Upper lobe of right lung (tissue), 1 donor: ENCODE measurements at places on chromosomes 5 and 9. TPM values are rescaled to one million over a fixed set of nuclear protein-coding genes. Genes with fewer than 3 reads are reported as not detected.

DNA sequence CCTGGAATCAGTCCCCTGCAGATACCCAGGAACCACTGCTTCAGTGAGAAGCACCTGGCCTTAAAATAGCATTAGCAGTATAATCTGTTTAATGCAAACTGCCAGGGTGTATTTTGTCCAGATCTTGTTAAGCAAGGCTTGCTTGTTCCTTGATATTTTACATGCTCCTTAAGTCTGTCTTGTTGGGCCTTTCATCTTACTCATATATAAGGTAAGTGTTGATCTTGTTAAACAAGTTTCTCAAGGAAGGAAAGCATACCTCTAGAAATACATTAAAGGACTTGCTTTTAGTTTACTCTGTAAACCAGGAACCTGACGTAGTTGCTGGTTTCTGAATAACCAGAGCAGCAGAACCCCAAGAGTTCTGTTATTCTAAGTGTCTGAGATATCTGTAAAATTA lies 13.7 kb downstream of the HSPA4 start:
- no peak for DNase-seq

GRCh38 chr9:88372103-88372654 lies 16.1 kb upstream of the SPIN1 start:
- DNase-seq, result no peak

DNA sequence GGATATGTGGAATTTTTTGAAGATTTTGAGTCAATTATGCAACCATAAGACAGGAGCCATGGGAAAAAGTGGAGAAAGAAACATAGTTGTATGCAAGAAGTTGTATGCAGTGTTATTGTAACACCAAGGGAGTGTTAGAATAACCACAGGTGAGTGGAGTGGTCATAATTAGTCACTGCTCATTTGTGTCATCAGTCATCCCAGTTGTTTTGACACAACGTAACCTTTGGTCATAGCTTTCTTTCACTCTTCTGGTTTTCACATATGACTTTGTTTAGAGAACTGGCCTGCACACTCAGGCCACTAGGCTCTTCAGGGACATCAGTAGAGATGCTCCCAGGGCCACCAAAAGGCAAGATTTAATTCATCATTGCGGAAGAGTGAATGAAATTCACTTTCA lies 158.7 kb upstream of the HMHB1 start:
- DNase-seq, result no peak

DNA sequence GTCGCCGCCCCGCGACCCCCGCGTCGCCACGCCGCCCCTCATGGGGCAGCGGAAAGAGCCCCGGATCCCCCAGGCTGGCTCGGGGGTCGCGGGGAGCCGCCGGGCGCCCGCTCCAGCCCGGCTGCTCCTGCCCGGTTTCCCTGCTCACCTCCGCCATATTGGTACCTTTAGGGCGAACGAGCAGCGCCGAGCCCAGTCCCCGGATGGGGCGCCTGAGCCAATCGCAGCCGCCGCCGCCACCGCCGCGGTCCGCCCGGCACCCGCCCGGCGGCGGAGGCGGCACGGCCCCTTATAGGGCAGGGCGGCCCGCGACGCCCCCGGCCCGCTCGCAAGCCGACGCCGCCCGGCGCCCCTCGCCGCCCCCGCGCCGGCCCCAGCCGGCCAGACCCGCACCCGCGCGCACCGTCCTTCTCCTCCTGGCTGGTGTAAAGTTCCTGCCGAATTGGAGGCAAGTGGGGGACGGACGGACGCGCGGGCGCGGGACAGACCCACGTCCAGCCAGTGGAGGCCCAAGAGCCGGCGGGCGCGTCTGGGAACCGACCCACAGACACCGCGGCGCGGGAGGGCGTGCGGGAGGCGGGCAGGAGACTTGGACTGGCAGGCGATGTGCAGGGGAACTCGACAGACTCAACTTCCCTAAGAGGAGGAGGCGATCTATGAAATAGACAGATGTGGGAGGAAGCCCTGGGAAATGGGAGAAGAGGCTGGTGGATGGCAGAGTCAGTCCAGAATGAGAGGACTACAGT lies at the start of gene MIER3:
Gene MIER3, minus strand, starts transcription at position 178 of the 746 bp plus-strand sequence. Its CDS starts 21 bp downstream, at position 157.
- DNase-seq, result peak; percentile 92

DNA sequence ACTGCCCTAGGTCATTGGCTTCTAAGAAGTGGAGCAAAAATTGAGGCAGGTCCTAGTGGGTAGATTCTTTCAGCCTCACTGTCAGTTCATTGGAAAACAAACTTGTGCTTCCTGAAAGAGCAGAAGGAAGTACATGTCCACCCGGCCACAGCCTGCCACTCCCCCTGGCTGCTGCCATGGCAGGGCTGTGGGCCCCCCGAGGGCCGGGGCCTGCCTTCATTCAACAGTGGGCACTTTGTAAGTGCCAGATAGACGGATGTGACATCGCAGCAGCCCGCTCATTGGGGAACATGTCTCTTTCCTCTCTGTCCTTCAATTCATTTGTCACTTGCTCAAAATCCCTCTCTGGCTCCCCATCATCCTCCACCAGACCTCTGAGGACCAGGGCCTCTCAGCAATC lies 20.6 kb upstream of the NEURL1B start:
- no peak for DNase-seq

DNA sequence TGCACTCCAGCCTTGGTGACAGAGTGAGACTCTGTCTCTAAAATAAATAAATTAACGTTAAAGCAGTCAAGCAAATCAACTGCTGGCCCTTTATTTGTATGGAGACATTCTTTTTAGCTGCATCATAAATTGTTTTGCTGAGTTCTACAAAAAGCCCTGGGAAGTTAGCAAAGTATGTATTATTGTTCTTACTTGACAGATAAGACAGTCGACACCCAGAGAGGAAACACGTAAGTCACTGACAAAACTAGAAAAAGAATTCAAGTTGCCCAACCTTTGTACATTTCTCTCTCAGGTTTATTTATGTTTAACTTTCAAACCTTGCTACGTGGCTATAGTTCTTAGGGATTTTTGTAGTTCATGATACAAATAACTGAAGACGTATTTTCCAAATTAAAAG lies 40.4 kb upstream of the MACIR start:
- no peak for DNase-seq

GRCh38 chr5:24161559-24161958 lies 483.2 kb downstream of the CDH10 start:
- no peak for DNase-seq

DNA sequence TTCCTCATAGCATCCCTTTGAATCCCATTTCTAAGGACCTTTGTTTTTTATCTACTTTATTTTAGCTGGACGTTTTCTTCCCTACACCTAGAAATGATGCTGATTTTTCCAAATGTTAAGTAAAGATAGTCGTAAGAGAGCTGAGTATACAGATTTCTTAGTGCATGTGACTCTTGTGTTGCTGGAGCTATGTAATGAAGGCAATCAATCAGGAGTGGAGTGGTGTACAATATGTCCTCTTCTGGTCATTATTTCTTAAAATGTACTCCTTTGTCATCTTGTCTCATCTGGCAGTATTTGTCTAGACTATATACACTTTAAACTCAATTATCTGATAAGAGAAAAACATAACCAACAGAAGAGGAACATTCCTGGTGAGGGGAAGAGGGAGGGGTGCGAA lies 13.5 kb downstream of the GAPT start:
- DNase-seq, result no peak

DNA sequence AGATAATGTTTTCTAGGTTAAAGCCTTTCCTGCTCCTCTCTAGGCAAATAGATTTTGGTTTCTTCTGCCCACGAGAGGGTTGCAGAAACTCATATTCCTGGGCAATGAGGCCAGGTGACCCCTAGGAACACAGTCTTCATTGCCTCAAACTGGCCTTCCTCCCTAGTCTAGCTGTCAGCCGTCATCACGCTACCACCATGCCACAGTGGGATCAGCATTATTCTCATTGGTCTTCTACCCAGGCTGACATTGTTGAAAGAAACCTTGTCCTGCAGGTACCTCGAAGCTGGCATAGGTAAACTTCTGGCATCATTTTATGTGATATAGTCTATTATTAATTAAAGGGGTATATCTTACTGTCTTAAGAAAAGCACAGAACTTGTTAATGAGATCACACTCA lies 51.1 kb downstream of the ELL2 start:
- DNase-seq, result no peak

DNA sequence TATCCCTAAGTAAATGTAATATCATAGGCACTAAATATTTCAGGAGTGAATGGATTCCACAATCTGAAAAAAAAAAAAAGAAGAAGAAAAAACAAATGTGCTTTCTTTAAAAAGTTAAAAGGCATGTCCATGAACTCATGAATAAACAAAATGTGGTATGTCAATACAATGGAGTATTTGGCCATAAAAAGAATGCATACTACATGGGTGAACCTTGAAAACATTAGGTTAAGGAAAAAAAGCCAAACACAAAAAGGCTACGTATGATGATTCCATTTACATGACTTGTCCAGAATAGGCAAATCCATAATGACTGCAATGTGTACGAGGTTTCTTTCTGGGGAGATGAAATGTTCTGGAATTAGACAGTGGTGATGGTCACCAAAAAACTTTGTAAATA lies 45.3 kb downstream of the FNIP1 start:
- no peak for DNase-seq

DNA sequence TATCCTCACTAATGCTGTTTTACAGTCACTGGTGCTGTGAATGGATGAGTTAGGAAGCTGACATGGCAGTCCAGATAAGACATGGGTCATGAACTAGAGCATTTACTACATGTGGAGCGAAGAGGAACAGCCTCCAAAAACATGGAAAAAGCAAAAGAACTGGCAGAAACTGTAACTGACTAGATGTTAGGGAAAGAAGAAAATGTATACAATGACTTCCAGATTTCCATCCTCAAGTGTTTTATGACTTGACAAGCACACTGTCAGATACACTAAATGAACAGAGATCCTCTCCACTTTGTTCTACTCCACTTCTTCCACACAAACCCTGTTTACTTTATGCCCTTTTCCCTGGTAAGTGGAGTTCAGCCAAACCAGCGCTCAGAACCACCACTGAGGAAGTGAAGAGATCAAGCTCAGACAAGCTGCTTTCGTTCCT lies 11.5 kb downstream of the HMGCS1 start:
- DNase-seq, result no peak

DNA sequence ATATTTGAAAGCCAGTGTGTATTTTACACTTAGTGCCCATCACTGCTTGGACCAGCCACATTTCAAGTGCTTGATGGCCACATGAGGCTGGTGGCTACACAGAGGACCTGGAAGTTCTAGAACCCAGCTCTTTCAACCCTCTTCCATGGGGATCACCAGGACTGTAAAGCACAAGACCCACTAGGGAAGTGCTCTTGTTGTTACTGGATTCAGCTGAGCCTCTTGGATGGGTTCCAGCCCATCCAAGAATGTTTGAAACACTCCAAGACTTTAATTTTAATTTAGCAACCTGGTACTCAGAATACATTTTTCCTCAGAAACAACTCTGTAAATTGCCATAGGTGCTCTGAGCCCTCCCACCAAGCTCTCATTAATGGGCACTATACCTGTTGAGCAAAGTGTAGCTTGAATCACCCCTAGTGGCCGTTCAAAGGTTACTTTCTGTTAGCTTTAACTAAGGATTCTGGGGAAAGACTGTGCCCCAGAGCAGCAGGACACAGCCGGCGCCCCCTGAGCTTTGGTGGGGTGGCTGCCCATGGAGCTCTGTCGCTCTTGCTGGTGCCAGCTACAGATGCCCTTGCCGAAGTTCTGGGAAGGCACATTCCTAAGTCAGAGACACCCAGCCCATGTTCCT lies 212.4 kb downstream of the HSD17B3 start:
- DNase-seq, result no peak

DNA sequence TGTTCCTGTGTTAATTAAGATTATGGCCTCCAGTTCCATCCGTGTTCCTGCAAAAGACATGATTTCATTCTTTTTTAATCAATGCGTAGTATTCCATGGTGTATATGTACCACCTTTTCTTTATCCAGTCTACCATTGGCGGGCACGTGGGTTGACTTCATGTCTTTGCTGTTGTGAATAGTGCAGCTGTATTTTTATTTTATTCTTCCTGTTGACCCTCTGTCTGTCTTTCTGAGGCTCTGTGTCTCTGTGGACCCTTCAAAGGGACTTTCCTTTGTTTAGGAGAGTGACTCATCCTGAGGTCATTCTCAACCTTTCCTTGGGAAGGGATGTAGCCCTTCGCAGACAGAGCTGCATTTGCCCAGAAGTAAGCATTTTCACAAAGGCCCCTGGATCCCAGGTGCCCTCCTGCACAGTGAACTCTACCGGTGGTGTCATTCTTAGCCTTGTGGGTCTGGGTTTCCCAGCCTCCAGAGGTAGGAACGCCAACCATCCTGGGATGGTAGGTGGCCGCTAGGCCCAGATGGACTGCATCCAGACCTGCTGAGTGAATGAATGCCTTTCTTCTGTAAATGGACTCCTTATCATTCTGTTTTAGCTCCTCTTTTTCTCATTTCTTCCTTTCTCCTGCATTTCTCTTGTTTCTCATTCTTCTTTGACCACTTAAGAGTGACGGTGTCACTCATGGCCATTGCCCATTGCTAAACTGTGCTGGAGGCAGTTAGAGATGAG lies 22.4 kb downstream of the TRIO start:
- DNase-seq, result no peak

GRCh38 chr5:34547300-34548085 lies 108.6 kb upstream of the RAI14 start:
- no peak for DNase-seq

DNA sequence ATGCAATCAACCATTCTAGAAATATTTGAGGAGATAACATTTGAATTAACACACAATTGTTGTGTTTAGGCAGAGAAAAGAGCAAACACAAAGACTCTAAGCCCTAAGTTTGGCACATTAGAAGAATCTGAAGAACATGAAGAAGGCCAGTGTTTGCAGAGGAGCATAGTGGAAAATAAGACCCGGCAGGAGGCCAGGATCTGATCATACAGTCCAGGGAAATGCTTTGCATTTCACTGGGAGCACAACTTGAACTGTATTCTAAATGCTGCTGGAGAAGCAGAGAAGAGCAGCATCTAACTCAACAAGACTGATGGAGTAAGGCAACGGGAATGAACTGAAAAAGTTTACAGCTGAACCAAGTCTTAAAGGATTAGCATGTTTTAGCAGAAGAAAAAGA lies 463.4 kb downstream of the ZNF608 start:
- no peak for DNase-seq

DNA sequence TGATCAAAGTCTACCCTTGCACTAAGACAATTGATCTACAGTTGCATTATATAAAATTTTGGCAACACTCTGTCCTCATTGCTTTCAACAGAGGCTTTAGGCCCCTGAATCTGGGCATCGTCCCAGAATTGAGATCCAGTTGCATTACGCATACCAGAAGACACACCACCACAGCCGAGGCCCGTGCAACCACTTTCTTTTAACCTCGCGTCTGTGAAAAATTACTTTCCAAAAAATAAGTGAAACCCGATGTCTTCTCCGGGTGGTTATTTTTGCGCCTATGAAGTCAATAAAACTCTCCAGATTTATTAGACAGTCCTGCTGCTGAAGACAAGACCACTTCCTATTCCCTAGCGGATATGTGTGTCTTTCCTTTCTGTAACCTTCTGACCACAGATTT lies 52.1 kb upstream of the NFIB start:
- no peak for DNase-seq

GRCh38 chr5:95080030-95080429 lies 204.9 kb downstream of the MCTP1 start:
- DNase-seq, result no peak

The CCDC187 gene
- 0.09 TPM for total RNA-seq

The TRIM7 gene
- total RNA-seq, result 4.9 TPM

The CRHBP gene
- 0.26 TPM for total RNA-seq

The ZNF883 gene
- total RNA-seq, result 0.78 TPM

The CDH9 gene
- total RNA-seq, result not detected

The TMED9 gene
- 133 TPM for total RNA-seq

The ENC1 gene
- 15.0 TPM for total RNA-seq

The CCDC112 gene
- 6.6 TPM for total RNA-seq

The ANKRD34B gene
- total RNA-seq, result 0.35 TPM

The PTRH1 gene
- 8.0 TPM for total RNA-seq
